Hematopoietic multipotent progenitor cell treated with erythropoietin and hydrocortisone succinate and interleukin-3 and kit ligand, for 8 days (in vitro differentiated cells): ENCODE measurements at places on chromosomes 6 and 20.

DNA sequence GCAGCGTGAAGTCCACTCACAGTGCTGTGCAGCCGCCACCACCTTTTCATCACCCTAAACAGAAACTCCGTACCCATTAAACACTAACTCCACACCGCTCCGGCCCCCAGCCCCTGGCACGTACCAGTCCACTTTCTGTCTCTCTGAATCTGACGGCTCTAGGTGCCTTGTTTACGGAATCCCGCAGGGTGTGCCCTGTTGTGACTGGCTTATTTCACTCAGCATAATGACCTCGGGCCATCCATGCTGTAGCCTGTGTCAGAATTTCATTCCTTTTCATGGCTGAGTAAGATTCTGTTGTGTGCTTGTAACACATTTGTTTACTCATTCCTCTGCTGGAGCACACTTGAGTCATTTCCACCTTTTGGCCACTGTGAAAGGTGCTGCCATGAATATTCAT is 18.0 kb downstream of the TCFL5 start:
- no peak for DNase-seq

GRCh38 chr6:23027281-23027680 is 457.9 kb downstream of the HDGFL1 start:
- DNase-seq = no peak

- no peak for DNase-seq
These were observed 322.5 kb downstream of the HACE1 start for GRCh38 chr6:104537180-104537579.

DNA sequence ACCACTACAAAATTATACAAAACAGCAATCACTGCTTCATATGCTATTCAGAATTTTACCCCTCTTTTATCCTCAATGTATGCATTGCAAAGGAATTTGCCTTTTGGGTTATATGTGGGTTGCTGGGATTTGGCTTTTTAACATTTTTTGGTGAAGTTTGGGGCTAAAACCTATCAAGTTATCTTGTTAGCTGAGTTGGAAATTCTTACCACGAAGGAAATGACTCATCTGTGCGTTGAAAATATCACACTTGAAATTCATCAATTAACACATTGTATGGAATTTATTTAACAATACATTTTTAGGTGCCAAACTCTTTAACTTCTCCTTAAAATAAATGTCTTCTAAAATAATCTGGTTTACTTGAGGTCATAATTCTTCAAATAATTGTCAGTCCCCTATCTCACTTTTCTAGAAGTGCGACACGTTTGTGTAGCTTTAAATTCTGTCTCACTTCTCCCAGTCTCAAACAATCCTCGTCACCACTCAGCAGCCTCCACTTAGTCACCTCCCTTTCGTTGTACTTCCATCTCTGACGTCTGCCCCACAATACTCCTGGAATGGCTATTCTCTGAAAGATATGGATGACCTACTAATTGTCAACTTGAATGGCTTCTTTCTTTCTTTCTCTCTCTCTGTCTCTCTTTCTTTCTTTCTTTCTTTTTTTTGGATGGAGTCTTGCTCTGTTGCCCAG is 88.5 kb downstream of the PHACTR1 start:
- DNase-seq = no peak

DNA sequence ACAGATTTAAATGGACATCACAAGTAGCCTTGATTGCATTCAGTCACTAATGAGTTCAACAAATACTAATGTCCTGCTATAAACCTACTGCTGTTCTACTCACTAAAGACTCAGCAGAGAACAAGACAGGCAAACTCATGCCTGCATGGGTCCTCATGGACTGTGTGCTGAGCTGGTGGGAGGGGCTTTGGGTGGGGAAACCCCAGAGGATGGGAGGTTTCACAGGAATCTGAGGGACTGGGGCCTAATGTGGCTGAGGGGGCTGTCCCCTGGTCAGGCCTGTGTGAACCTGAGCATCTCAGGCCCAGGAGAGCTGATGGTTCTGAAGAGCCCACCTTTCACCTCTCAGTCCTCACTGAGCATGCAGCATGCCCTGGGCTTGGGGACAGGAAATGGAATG is 1.4 kb downstream of the CST8 start:
- DNase-seq = no peak

DNA sequence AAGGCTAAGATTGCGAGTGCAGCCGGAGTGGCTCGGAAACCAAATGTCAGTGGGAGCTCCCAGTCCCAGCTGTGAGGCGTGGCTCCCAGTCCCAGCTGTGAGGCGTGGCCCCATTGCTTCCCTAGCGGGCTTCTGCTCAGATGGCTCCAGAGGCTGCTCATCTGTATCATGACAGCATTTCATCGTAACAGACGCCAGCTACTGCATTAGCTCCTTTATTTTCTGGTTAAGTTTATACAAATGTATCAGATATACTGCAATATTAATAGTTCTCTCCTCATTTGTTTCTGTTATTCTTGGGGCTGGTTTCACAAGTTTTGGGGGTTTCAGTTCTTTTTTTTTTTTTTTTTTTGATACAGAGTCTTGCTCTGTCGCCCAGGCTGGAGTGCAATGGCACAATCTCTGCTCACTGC is 34.7 kb upstream of the TBXT start:
- DNase-seq = no peak
